ENCODE measurements at places on chromosomes 1 and 21.

DNA sequence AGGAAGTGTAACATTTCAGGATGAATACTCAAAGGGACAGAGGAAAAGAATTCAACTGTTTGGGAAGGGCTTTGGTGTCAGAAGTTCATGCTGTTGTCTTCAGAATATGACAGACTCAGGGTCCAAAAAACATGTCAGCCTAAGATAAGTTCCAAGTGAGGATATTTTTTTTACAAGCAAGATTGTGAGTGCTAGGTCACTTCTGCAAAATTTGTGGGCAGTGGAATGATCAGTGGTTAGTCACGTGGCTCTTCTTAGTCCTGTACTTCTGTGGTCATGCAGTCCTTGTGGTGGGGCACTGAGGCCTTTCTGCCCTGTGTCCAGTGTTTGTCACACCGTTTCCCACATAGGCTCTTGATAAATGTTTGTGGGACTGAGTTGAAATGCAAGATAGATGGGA, 5.2 kb downstream of the RGL1 start:
- DNase-seq = no peak

GRCh38 chr1:19096036-19096833, 113.8 kb downstream of the UBR4 start:
- DNase-seq = no peak

DNA sequence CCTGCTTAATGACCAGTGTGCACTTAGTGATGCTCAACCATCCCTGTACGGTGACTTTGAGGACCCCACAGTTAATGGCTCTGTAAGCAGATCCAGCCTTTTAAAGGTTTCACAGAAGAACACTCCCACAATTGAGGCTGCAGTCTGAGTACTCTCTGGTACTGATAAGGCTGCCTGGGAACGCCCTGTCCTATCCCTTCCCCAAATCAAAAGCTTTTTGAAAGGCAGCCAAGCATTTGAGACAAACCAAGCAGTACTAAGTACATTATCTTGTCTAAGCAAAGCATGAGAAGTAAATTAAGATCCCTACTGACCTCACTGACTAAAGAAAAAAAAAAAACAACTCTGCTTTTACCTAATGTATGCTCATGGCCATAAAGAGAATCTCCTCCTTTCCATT, 60.7 kb downstream of the SH3GLB1 start:
- no peak for DNase-seq

DNA sequence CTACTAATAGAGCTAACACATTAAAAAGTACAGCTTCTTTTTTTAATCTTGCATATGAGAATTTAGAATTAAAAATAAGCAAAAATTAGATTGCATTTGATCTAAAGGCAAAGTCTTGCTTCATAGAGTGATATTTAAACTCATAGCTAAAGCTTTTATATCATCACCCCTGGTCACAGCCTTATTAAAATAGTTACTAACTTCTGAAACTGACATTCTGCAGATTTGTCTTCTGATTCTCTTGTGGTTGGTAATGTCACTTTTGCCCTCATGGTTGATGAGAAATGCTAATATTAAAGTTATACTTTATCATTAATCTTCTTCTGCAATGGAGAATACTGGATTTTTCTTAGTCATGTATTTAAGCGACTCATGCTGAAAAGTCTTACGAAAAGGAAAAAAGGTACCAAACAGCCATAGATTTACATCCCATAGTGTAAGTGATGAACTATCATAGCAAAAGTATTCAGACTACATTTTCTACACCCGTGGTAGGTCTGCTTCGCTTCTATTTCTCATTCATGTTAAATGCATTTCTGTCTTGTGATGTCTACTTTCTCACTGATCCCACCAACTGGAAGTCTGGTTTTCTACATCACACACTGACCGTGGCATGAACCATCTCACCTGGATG, 330.5 kb upstream of the B3GALT2 start:
- no peak for DNase-seq

GRCh38 chr1:206497774-206498173, 9.6 kb upstream of the RASSF5 start:
- DNase-seq = no peak

DNA sequence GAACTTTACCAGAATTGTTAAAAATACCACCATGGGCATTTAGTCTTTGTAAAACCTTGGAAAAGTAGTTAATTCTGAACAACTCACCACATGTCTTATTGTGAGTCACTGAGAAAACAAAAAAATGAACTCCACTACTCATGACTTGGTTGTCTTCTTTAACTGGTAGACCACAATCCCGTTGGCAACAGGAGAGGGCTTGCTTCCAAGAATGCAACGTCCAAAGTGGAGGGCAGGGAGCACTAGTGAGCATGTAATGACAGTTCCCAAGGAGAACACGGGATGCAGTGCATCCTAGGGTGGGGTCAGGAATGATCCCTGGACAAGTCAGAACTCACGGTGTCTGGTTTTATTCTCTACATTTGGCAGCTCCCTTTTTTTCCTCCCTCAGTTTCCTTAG, 15.2 kb upstream of the HMCN1 start:
- no peak for DNase-seq

DNA sequence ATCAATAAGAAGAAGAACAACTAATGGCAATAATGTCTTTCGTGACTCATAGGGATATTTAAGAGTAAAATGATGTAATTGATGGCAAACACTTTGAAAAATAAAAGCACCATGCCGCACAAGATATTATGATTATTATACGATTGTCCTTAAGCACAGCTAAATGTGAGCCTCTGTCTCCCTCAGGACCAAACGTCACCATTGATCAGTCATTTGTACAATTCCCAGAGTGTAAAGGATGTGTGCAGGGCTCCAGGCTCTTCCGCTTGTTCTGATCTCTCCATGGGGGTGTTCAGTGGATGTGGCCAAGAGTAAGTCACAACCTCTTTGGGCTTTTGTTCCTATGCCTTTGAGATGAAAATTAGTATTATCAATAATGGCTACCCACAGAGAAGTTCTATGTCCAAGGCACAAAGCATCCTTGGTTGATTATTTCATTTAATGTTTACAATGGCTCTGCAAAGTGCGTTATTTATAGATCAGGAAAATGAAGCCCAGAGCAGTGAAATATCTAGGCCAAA, 17.7 kb upstream of the C1orf87 start:
- no peak for DNase-seq

DNA sequence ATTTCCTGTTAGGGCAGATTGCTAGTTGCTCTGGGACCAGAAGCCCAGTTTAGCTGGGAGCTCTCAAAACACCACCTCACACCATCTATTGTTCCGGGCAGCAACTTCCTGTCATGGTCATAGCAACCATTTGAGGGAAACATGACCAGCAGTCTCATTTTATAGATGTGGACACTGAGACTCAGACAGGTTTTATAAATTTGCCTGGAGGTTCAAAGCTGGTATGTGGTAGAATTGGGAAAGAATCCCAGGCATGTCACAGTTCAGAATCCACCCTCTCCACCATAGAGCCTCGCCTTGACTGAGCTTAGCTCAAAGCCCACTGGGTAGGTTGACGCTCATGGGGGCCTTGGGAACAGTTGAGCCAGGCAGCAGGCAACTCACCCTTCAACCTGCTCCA, 14.0 kb upstream of the TRIM67 start:
- no peak for DNase-seq

DNA sequence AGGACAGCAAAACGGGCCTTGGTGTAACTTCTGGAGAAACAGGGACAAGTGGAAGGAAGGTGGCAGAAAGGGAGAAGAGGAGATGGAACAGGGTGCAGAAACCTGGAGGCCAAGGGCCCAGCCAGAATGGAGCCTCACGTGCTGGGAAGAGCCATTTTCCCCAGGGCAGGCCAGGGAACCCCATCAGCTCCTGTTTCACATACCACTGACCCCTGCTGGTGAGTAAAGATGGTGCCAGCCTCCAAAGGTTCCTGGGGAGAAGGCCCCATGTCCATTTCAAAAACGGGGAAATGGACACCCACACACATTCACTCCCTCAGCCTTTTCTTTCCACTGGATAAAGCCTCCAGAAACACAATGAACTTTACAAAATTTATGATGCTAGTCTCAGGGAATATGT, 57.6 kb upstream of the JUN start:
- no peak for DNase-seq

GRCh38 chr1:115807723-115808122, 33.2 kb downstream of the NHLH2 start:
- no peak for DNase-seq

GRCh38 chr21:42859891-42860230, 19.5 kb downstream of the WDR4 start:
- DNase-seq = no peak

DNA sequence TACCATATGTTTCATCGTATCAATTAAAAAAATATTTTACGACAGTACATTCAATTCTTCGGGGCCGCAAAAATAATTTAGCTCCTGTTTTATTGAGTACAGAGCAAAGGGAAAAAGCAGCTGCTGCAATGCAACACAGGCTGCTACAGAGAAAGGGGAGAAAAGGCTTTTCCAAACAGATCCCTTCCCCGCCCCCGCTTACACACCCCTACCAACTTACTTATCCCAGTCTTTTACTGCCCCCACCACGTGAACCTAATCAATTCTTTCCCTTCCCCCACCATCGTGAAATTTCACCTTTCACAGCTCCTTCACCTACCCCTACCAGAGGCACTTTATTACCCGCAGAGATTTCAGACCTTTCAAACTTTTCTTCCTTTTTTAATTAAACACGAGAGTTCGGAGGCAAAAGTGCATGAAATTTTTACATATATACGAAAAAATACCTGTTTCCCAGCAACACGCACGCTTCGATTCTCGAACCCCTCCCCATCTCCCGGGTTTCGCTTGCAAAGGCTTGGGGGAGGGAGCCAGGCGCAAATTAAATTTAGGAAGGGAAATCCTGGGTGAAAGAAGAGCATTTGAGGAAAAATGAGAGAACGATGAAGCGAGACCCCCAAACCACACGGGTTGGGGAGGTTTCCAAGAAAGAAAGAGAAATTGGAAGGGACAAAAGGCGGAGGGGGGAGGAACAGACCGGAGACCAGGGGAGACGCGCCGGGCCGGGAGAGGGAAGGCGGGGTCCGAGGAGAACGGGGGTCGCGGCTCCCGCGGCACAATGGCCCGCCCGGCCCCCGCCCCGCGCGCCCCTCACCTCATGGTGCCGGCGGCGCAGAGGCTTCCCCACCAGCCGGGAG, 823 bp downstream of the ENAH start:
- peak; percentile 4 for DNase-seq

GRCh38 chr1:191882870-191883269, 275.4 kb upstream of the RGS18 start:
- DNase-seq = no peak

DNA sequence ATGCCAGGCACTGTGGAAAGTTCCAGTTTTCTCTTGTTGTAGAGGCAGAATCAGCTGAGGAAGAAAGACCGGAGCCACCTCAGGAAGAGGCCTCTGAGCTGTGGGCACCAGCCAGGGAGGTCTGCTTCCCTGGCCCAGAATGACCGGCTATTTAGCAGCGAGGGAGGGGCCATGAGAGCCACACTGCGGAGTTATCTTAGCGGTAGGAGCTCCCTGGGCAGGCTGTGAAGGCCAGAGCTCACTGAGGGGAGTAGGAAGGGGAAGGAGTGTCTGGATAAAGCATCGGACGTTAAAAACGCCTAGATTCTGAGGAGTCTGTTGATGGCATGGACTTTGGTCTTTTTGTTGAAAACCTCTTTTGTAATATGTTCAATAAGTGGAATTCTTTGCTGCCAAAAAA, 36.5 kb downstream of the TSEN15 start:
- no peak for DNase-seq

- DNase-seq = no peak
Observed at GRCh38 chr1:113980110-113980509, 836 bp downstream of the OLFML3 start.

- DNase-seq = no peak
Observed at GRCh38 chr21:28712411-28712810, 280.3 kb downstream of the LTN1 start.

DNA sequence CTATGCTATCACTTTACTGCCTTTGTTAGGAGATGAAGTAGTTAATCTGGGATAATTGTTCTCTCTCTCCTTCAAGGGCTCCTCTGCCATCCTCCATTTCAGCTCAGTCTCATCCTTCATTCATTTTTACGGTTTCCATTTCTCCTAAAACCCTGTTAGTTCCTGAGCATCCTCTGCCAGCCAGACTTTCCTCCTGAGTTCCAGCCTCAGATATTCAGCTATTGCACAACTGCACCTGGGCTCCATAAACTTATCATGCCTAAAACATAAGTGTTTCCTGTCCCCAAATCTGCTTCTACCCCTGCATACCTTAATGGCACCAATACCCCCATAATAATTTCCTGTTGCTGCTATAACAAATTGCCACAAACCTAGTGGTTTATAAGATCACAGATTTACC, 39.6 kb upstream of the SOX13 start:
- DNase-seq = no peak

GRCh38 chr1:41662061-41662764, 177.7 kb upstream of the EDN2 start:
- DNase-seq = peak; percentile 75

DNA sequence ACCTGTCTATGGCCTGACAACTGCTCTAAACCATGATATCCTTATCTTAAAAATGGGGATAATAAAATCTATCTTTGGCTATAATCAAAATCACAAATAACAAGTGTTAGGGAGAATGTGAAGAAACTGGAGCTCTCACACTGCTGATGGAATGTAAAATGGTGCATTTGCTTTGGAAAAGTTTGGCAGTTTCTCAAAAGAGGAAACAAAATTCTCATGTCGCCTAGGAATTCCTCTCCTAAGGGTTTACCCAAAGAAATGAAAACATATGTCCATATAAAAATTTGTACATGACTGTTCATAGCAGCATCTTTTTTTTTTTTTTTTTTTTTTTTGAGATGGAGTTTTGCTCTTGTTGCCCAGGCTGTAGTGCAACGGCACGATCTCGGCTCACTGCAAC, 64.3 kb downstream of the ZNF281 start:
- DNase-seq = no peak

GRCh38 chr1:112026501-112026900, 37.0 kb upstream of the KCND3 start:
- DNase-seq = no peak

- DNase-seq = no peak
Observed at GRCh38 chr1:212196355-212196754, 88.9 kb upstream of the PPP2R5A start.

DNA sequence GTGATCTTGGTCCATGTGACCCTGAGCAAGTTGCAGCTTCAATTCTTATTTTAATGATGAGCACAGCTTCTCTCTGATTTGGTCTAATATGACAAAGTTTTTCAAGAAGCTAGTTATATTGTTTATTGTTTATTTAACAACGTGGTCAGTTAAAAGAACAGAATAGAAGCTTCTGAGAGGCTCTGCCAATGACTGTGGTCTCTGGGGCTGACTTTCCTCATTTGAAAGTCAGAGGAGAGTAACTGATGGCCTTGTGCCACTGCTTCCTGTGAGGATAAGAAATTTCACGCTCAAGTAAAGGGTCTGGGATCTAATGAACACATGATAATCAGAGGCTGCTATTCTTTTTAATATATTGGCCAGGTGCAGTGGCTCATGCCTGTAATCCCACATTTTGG, 7.3 kb downstream of the HHIPL2 start:
- no peak for DNase-seq

DNA sequence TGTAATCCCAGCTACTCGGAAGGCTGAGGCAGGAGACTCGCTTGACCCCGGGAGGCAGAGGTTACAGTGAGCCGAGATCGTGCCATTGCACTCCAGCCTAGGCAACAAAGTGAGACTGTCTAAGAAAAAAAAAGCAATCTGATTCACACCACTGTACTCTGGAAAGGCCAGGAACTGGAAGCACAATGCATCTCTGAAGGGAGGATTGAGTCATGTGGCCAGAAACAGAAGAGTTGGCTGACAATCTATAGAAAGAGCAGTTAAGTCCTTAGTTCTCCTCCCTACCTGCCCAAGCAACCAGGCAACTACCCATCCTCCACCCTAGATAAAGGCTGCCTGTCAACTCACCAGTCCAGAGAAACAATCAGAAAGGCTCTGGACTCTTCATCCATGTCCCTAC, 45.9 kb downstream of the PIK3R3 start:
- DNase-seq = no peak

- no peak for DNase-seq
Observed at GRCh38 chr1:208433086-208433485, 188.9 kb upstream of the PLXNA2 start.

Data from stimulated activated CD4-positive, alpha-beta T cell treated with anti-CD3 and anti-CD28 coated beads, Interleukin-12 subunit alpha, Interleukin-12 subunit beta, amount 100 ng/mL, for 4 hours (primary cell).